ENCODE measurements at places on chromosomes 16 and 17.

- DNase-seq: no peak
Measured at GRCh38 chr17:45828171-45828570, 16.5 kb upstream of the SPPL2C start.

DNA sequence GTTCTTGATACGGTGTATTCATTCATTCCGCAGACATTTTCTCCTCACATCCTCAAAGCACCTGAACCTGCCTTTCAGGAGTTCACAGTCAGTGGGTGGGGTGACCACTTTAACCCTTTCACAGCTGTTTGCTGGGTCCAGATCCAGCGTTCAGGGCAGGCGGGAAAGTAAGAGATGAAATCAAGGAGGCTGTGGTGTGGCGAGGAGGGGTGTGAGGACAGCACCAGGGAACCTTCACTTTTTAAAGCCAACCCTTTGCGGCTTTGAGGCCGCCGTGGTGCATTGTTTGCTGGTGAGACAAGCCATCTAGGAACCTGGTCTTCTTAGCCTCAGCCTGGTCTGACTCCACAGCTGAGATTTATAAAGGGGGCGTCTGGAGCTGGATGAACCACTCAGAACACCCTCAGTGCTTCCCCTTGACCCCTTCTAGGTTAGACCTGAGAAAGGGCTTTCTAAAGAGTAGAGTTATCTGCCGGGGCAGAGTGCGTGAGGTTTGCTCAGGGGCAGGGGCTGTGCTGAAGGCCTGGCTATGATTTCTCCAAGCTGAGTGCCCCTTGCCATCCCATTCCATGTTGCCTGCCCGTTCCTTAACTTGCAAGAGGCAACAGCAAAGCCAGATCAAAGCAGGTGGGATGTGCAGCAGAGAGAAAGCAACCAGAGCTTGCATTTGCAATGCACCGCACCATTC, 933 bp downstream of the CCR7 start:
- no peak for DNase-seq

- no peak for DNase-seq
Measured at GRCh38 chr16:89133457-89134127, 38.0 kb upstream of the CDH15 start.

DNA sequence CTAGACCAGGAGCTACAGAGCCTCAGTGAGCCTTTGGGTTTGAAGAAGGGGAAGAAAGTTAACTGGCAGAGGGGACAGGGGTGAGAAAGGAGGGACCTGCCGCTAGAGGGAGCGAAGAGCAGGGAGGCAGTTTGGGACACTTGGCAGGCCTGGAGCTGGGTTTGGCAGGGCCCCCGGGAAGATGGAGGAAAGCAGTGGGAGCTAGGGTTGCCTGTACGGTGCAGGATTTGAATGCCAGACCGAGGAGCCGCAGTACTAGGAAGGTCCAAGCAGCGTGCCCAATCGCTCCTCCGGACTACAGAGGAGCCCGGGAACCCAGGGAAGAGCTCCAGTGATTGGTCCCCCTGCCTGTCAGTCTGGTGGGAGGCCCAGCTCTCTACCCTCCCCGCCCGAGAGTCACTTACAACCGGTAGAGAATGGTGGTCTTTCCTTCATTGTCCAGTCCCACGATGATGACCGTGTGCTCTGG, 1.3 kb downstream of the ARL5C start:
- DNase-seq: peak; percentile 22

- no peak for DNase-seq
Measured at GRCh38 chr16:85983064-85983463, 84.1 kb downstream of the IRF8 start.

DNA sequence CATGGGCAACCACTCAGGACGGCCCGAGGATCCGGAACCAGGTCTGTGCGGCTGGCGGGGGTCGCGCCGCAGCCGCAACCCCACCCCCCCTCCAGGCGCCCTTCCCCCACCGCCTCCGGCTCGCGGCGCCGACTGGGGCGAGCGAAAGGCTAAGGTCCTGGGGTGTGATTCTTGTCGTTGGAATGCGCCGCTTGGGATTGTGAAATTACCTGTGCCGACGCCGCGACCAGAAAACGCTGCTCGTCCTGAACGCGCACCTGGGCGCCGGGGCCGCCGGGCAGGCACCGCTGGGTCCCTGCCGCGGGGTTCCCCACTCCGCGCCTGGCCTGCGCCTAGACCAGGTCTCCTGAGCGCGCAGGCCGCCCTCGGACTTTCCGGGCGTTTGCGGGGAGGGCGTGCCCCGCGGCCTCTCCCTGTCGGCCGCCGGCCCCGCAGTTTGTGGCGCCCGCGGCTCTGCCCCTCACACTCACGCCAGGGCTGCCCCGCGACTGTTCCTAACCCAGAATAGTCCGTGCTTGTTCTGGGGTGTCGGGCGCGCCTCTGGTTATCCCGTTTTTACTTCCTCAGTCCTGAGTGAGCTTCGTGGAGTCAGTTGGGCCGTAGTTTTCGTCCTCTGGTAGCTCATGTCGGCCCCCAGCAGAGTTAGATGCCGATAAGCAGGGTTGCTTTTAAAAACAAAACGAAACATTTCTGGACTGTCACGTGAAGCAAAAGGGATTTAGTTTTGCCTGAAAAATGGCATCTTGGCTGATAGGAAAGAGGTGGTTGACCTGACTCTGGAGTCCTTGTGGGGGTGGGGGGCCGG, 147.2 kb downstream of the SPECC1 start:
- peak; percentile 53 for DNase-seq

DNA sequence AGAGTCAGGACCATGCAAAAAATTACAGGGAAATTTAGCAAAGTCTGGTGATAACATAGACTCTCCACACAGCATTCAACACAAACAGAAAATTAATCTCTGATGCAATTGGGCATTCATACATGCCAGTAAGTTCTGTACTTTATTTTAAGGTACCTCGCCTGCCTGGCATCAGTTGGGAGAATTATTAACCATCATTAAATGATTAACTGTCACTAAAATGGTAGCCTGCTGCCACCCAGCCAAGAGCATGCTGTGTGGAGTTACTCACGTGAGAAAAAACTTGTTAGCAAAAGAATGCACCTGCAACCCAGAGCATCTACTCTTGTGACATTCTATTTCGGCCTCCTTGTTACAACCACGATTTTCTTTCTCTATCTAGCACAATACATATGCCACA, 117.2 kb downstream of the GRIN2A start:
- no peak for DNase-seq

DNA sequence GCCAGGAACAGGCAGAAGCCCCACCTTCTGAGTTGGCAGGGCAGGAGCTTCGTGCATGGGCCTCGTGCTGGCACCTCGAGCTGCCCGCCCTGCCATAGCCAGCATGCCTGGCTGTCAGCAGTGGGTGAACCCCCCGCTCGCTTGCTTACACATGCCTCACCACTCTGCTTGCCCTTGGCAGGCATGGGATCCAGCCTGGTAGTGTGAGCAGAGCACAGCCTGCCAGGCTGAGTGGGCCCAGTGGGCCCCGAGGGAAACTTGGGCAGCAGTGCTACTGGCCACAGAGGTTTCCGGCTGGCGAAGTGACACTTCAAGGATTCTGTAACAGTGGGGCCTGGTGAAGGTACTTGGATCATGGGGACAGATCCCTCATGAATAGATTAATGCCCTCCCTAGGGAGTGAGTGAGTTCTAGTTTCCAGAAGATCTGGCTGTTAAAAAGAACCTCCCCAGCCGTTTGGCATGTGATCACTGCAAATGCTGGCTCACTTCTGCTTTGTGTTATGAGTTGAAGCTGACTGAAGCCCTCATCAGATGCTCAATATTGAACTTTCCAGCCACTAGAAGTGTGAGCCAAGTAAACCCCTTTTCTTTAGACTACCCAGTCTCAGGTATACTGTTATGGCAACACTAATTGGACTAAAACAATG, 114.7 kb downstream of the BCAS3 start:
- DNase-seq: no peak

- no peak for DNase-seq
Measured at GRCh38 chr16:69413045-69413664, 11.3 kb upstream of the CYB5B start.

DNA sequence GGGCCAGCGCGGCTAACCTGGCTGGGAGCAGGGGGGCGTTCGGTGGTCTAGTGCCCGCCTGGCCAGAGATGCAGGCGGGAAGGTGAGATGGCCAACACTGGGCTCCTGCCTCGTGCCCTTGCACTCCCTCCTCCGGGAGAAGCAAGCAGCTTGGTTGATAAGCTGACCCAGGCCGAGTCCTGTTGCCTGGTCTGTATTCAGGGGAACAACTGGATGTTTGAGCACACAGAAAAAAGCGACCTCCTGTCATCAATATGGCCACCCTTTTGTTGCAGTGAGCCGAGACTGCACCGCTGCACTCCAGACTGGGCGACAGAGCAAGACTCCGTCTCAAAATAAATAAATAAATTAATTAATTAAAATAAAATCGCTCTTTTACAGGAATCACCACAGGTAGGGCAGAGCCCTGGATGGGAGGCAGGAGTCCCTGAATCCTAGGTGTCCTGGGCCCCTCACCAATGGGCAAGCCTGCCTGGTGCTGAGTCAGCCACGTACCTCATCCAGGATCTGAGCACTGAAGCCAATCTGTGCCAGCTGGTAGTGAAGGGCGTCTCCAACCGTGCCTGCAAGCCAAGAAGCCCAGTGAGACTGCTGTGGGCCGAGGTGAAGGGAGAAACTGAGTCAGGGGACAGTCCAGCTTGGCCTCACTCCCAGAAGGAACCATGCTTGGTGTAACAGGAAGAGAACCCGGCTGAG, 31.8 kb downstream of the HASPIN start:
- DNase-seq: peak; percentile 3
